ENCODE measurements at places on chromosomes 4 and X.

DNA sequence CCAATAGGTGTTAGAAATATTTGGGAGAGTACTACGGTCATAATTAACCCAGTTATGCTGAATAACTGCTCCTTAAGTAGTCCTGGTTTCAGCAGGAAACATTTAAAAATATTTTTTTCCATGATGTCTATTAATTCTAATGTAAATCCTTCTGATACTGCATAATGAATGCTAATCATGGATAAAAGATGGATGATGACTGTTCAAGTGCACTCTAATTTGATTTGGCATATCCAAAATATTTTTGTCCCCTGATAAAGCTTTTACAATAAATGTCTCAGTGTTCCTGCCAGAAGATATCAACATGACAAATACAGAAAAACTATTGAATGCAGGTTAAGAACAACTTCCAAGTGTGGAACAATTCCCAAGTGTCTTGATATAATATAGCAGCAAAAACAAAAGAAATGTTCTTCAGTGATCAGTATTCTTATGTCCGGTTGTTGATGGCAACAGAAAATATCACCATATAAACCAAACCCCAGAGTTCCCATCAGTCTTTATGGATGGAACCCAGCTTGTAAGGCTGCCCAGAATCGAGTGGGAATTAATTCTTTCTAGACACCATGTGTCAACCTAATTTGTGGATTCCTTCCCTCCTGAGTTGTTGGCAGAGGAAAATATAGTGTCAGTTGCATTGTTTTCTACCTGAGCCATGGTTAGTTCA lies 205.4 kb upstream of the GK2 start:
- no peak for DNase-seq

GRCh38 chrX:78643096-78643495 lies 16.0 kb downstream of the RTL3 start:
- DNase-seq: no peak

DNA sequence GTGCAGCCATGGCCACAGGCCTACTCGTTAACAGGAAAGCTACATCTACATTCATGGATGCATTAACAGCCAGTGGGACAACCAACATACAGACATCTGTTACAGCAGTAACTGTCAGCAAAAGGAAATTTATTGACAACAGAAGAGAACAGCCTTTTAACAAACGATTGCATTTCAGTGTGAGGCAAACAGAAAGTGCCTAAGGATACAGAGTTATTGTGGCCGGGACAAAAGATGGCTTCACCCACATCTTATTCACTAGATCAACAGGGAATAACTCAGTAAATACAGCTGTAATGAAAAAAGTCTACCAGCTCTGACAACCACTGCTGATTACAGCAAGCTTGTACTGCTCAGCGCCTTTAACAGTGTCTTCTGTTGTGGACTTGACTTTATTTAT lies 61.5 kb upstream of the TBL1X start:
- no peak for DNase-seq

- DNase-seq: no peak
These were observed 250.4 kb downstream of the TMA16 start for GRCh38 chr4:163744861-163745260.

- no peak for DNase-seq
These were observed 32.5 kb upstream of the AP1AR start for GRCh38 chr4:112199041-112199440.

DNA sequence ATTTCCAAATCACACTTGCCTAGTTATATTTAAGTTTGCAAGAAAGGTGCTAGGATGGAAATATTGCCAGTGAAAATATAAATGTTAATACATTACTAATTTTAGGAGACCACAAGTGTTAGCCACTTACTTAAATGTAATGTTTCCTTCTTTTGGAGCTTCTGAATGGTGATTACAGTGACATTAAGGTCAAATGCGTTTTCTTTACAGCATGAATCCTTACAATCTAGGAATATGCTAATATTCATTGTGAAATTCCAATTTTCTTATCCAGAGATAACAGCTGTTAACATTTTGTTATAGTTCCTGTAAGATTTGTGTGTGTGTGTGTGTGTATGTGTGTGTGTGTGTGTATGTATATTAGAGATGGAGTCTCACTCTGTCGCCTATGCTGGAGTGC lies 70.2 kb upstream of the NUDT6 start:
- no peak for DNase-seq

DNA sequence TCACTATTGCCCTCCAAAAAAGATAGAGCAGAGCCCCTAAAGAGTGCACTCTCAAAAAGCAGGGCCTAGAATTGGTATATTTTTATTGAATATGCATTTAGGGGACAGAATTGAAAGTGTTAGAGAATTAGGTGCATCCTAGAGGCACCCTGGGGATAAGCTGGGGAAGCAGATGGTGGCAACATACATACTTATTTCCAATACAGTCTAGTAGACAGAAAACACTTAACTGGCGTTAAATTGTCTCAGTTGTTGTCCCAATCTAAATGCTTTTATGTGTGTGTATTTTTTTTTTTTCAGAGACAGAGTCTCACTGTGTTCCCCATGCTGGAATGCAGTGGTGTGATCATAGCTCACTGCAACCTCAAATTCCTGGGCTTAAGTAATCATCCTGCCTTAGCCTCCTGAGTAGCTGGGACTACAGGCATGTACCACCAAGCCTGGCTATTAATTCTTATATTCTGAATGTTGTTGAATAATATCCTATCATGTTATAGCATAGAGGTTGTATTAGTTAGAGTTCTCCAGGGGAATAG lies 481.8 kb downstream of the GRXCR1 start:
- no peak for DNase-seq

GRCh38 chr4:57726154-57726553 lies 616.0 kb upstream of the IGFBP7 start:
- DNase-seq: no peak
